ENCODE measurements at places on chromosomes 1 and 21. TPM values are rescaled to one million over a fixed set of nuclear protein-coding genes. Genes with fewer than 3 reads are reported as not detected.

DNA sequence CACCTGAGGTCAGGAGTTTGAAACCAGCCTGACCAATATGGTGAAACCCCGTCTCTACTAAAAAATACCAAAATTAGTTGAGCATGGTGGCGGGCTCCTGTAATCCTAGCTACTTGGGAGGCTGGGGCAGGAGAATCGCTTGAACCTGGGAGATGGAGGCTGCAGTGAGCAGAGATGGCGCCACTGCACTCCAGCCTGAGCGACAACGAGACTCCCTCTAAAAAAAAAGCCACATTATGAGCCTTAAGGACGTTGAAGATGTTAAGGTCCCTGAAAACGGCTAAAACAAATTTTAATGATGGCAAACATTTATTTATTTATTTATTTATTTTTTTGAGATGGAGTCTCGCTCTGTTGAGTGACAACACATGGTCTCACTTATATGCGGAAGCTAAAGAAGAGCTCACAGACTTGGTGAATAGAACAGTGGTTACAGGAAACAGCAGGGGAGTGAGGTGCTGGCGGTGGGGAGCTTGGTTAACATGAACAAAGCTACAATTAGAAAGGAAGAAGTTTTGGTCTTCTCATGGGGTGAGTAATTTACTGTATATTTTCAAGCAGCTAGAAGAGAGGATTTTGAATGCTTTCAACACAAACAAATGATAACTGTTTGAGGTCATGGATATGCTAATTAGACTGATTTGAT lies 47.1 kb downstream of the TCP10L start:
- no peaks in the 10 kb centered on the region for H3K27me3 ChIP-seq
- H3K27ac ChIP-seq = no peak overlapping the region
- no peak for DNase-seq
- no peaks in the 10 kb centered on the region for H3K4me1 ChIP-seq
- no peaks in the 10 kb centered on the region for H3K36me3 ChIP-seq

GRCh38 chr1:181714428-181714827 lies 231.1 kb downstream of the CACNA1E start:
- no peaks in the 10 kb centered on the region for H3K4me1 ChIP-seq
- DNase-seq = no peak
- H3K36me3 ChIP-seq = no peaks in the 10 kb centered on the region
- H3K27ac ChIP-seq = no peak overlapping the region
- no peaks in the 10 kb centered on the region for H3K27me3 ChIP-seq

DNA sequence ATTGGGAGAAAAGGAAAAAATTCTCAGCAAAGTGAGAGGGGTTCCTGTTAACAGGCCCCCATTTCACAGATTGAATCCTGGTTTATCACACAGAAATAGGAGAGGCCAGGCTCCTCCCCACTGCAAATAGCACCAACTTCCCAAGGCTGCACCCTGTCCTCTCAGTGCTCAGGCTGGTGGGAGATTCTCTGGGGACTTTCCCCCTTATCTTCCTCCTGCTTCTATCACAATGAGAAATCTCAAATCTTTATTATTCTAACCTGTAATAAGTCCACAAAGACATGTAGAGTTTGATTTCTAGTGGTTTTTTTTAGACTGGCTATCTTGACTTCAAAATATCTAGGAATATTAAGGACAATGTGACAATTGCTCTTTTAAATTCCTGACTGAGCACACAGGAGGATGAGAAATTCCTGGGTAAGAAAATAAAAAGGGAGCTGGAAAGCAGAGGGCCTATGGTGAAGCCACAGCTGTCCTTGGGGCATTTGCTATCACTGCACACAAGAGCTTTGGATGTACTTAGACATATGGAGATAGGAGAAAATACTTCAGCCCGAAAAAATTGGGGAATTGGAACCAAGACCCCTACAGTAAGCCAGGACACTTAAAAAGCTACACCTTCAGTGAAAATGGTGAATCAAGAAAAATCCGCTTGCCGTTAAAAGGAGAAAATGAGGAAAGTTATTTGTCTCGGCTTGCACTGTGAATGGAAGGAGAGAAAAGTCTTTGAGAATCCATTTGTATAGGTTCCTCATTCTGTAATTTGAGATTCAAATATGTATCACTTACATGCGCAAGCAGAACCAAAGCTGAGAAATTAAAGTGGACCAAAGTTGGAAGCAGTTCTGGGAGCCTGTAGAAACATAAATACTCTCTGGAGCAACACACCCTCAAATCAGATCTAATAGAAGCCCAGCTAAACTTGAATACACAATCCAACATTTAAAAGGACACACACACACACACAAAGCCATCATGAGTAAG lies 65.9 kb upstream of the C1orf105 start:
- no peaks in the 10 kb centered on the region for H3K27me3 ChIP-seq
- no peaks in the 10 kb centered on the region for H3K36me3 ChIP-seq
- DNase-seq = no peak
- peaks cover 25% of the 10 kb centered on the region for H3K4me1 ChIP-seq
- no peak overlapping the region for H3K4me3 ChIP-seq

DNA sequence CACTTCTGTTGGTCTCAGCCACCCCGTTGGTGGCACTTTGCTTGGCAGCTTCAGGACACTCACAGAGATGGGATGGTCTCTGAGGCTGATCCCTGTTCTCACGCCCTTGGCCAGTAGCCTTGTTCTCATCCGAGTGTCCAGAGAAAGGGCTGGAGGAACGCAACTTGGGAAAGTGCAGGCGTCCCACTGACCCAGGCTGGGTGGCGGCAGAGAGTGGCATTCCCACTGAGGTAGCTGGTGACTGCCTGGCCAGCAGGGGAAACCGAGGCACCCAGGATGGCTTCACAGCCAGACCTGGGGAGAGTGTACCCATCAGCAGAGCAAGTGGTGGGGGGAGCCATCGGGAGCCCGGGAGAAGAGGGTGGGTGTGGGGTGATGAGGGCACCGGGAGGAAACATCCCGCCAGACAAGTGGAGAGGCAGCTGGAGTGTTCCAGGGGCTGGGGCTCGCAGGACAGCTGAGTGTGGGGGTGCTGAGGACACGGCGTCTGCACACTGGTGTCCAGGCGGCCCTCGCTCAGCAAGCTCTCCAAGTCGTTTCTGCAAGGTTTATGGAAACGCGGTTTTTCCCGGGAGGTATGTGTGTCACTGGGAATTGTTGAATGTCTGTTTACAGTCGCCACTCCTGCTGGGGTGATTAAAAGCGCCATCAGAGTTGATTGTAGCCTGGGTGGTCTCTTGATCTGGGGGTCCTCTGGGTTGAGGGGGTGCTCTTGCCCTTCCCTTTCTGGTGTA lies 97.8 kb downstream of the SIK1 start:
- H3K36me3 ChIP-seq = no peaks in the 10 kb centered on the region
- H3K27me3 ChIP-seq = no peaks in the 10 kb centered on the region
- no peak for DNase-seq

GRCh38 chr21:36479415-36480402 lies at the start of gene CLDN14:
Gene CLDN14, minus strand, starts transcription at chr21:36480122. Its CDS starts 18,427 bp downstream, at chr21:36461695.
- H3K4me1 ChIP-seq = no peaks in the 10 kb centered on the region
- H3K27me3 ChIP-seq = no peaks in the 10 kb centered on the region
- no peaks in the 10 kb centered on the region for H3K36me3 ChIP-seq
- H3K27ac ChIP-seq = no peak within 1 kb of the TSS

- H3K27me3 ChIP-seq = no peaks in the 10 kb centered on the region
- DNase-seq = peak; percentile 30
- H3K27ac ChIP-seq = no peak overlapping the region
Observed at GRCh38 chr1:52659356-52659755, 26.4 kb downstream of the SHISAL2A start.

GRCh38 chr21:35942211-35943144 lies 117.8 kb downstream of the SETD4 start:
- H3K36me3 ChIP-seq = no peaks in the 10 kb centered on the region
- H3K4me3 ChIP-seq = no peak overlapping the region
- no peaks in the 10 kb centered on the region for H3K4me1 ChIP-seq
- no peak for DNase-seq
- H3K27ac ChIP-seq = no peak overlapping the region

GRCh38 chr1:15168479-15168878 lies 14.9 kb downstream of the TMEM51 start:
- no peak overlapping the region for H3K27ac ChIP-seq
- H3K27me3 ChIP-seq = peaks cover 2% of the 10 kb centered on the region
- H3K4me3 ChIP-seq = no peak overlapping the region
- no peaks in the 10 kb centered on the region for H3K4me1 ChIP-seq

- H3K4me1 ChIP-seq = peaks cover 44% of the 10 kb centered on the region
- no peak within 1 kb of the TSS for H3K27ac ChIP-seq
- peak within 1 kb of the TSS; percentile 57 for H3K4me3 ChIP-seq
- no peaks in the 10 kb centered on the region for H3K36me3 ChIP-seq
Observed at GRCh38 chr1:44405031-44405797, at the start of gene RNF220. Gene RNF220, plus strand, starts transcription at chr1:44405255.

DNA sequence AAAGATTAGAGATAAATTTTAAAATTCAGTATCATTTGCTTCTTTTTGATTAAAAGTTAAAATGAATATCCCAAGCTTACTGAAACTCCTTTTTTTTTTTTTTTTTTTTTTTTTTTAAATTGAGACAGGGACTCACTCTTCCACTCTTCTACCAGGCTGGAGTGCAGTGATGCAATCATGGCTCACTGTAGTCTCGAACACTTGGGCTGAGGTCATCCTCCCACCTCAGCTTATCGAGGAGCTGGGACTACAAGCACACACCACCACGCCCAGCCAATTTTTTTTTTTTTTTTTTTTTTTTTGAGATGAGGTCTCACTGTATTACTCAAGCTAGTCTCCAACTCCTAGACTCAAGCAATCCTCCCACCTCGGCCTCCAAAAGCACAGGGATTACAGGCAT lies 92.1 kb upstream of the RGS18 start:
- H3K27me3 ChIP-seq = no peaks in the 10 kb centered on the region
- no peaks in the 10 kb centered on the region for H3K36me3 ChIP-seq
- no peak overlapping the region for H3K27ac ChIP-seq
- no peak overlapping the region for H3K4me3 ChIP-seq

Gene TRIM62
- total RNA-seq = 29.1 TPM

Gene INKA2
- not detected for total RNA-seq

Gene OR10Z1
- not detected for total RNA-seq

Gene DCST2
- total RNA-seq = 1.4 TPM

Gene GNG12
- not detected for total RNA-seq

Gene COL8A2
- total RNA-seq = not detected

Gene FMO5
- total RNA-seq = 1.9 TPM

Measured in CD4-positive, CD25-positive, alpha-beta regulatory T cell (primary cell).